Hematopoietic multipotent progenitor cell treated with erythropoietin and hydrocortisone succinate and interleukin-3 and kit ligand, for 8 days (in vitro differentiated cells): ENCODE measurements at places on chromosomes 7 and 10.

DNA sequence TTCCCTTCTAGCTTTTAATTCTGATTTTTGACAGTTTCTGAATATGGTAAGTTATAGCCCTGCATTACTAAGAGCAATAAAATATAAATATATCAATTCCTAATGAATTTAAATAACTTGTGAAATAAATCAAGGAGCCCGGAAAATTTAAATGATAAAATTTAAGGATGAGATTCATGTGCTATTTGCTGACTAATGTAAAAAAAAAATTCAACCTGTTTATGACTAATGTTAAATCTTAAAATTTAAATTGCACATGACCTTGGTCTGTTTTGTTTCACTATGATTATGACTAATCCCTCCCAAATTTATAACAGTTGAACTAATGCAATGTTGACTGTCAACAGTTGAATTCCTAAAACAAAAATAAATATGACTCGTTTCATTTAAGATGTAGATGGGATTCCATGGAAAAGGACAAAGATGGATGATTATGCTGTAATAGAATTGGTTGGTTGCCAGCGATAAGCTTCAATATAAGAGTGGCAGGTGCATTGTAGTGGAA, 419.9 kb downstream of the NRG3 start:
- DNase-seq, result no peak

- no peak for DNase-seq
Measured at GRCh38 chr10:58796824-58797223, 284.2 kb downstream of the BICC1 start.

DNA sequence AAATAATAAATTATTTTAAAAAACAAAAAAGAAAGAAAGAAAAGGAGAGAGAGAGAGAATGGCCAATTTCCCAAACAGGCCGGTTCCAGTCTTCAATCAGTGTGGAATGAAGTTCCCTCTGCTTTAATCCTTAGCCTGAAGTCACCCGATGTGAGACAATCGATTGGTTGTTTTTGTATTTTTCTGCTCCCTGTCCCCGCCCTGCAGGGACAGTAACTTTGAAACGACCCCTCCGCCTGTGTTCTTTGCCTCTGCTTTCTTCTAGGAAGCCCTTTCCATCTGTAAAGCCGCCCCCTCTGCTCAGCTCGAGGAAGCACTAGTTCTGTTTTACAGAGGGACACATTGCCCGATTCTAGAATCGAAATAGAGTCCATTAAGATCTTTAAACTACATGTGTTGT, 33.4 kb downstream of the FOXL3 start:
- no peak for DNase-seq

GRCh38 chr10:84398696-84399095, 70.3 kb downstream of the CCSER2 start:
- DNase-seq, result no peak

GRCh38 chr7:148397985-148398384, 192.6 kb upstream of the C7orf33 start:
- no peak for DNase-seq

DNA sequence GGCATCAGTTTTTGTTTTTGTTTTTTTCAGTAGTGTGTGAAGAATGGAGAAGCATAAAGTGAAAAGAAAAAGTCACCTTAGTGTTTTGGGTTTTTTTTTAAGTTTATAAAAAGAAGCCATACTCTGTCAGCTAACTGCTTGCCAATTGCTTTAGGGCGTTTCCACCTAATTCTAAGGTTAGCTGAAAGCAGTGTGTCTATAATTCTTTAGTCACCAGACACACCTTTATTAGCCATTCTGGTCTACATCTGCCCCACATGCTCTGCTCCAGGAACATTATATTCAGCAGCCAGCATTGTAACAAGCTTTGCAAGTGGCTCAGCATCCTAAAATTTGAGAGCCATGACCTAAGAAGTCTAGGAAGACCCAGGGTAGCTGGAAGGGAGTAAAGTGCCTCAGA, 14.1 kb upstream of the SLC16A12 start:
- DNase-seq, result no peak
